ENCODE measurements at places on chromosomes 2 and 18. TPM values are rescaled to one million over a fixed set of nuclear protein-coding genes. Genes with fewer than 3 reads are reported as not detected.

Gene CCBE1
- not detected for total RNA-seq

Gene GPR35
- total RNA-seq = 8.7 TPM

Gene LIPG
- 0.57 TPM for total RNA-seq

Gene TNFRSF11A
- total RNA-seq = 16.4 TPM

Gene ABHD1
- 0.23 TPM for total RNA-seq

Gene IL36B
- total RNA-seq = not detected

Gene C2orf72
- 0.66 TPM for total RNA-seq

Gene SLC9A2
- total RNA-seq = not detected

Gene MOGAT1
- total RNA-seq = not detected

Gene UNC80
- total RNA-seq = not detected

Gene EPHA4
- total RNA-seq = 0.31 TPM

Gene CYBRD1
- 4.7 TPM for total RNA-seq

Gene CHRND
- not detected for total RNA-seq

Gene FTCDNL1
- 2.1 TPM for total RNA-seq

Gene PLGLB2
- total RNA-seq = 1.8 TPM

Gene RBM45
- total RNA-seq = 22.8 TPM

Gene SPHKAP
- not detected for total RNA-seq

Gene EPG5
- 15.5 TPM for total RNA-seq

Gene NYAP2
- not detected for total RNA-seq

Gene FOXI3
- not detected for total RNA-seq

Gene CCT4
- 407 TPM for total RNA-seq

Gene MAP2
- total RNA-seq = not detected

Gene UGT1A1
- not detected for total RNA-seq

Gene DLGAP1
- total RNA-seq = 0.99 TPM

Gene TUBA3E
- total RNA-seq = not detected

Gene SLC30A3
- 1.4 TPM for total RNA-seq

Gene MRPS5
- total RNA-seq = 97.4 TPM

Gene NEU2
- total RNA-seq = not detected

Gene KIAA2012
- total RNA-seq = not detected

Gene PLGLB1
- 0.85 TPM for total RNA-seq

Gene DYNAP
- not detected for total RNA-seq

Gene TAF4B
- 17.8 TPM for total RNA-seq

Gene LINC00305
- not detected for total RNA-seq

Gene HOXD8
- total RNA-seq = not detected

Gene CACNB4
- total RNA-seq = 0.31 TPM

Gene MTCL1
- 0.40 TPM for total RNA-seq

Gene ELOA2
- total RNA-seq = not detected

Gene TMEM169
- total RNA-seq = 0.51 TPM

Gene TRABD2A
- 56.3 TPM for total RNA-seq

Gene NIF3L1
- 30.7 TPM for total RNA-seq

Gene TMX3
- 67.1 TPM for total RNA-seq

Gene IWS1
- total RNA-seq = 57.6 TPM

Gene SCYGR7
- not detected for total RNA-seq

Gene KDM3A
- 74.0 TPM for total RNA-seq
